ENCODE measurements at places on chromosomes 11 and 22.

DNA sequence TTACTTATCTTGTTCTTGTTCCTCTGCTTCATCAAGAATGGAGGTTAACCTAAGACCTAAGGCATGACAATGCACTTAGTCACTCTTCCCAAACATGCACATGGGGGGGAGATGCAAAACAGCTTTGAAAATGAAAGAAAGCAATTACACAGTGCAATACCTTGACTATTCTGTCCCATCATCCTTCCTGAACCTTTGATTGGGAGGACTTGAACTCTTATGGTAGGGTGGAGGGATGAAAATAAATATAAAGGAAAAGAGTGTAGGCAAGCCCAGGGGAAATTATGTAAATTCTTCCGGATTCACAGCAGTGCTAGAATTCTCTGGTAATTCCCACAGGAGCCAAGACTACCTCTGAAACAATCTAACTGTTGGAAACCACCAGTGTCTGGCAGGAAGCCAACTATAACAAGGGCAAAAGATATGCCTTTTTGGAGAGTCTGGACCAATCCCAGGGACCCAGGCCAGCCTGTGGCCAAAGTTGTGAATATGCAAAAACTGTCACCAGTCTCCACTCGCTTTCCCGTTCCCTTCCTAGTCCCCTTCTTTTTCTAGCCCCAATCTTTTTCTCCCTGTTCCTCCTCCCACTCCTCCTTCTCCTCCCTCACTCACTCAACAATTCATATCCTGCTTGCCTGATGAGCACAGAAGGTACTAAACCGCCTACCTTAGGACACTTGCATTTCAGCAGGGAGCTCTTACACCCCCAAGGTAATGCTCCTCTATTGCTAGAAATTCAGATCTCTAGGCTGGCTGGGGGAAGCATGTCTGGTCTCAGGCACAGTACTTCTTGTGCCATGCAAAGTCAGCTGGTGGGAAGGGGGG is 2.5 kb upstream of the RCN1 start:
- DNase-seq: peak; percentile 72

- no peak for DNase-seq
Observed at GRCh38 chr22:35766654-35767580, 49.2 kb downstream of the APOL5 start.

GRCh38 chr11:15618583-15619032 is 503.9 kb downstream of the INSC start:
- DNase-seq: no peak

DNA sequence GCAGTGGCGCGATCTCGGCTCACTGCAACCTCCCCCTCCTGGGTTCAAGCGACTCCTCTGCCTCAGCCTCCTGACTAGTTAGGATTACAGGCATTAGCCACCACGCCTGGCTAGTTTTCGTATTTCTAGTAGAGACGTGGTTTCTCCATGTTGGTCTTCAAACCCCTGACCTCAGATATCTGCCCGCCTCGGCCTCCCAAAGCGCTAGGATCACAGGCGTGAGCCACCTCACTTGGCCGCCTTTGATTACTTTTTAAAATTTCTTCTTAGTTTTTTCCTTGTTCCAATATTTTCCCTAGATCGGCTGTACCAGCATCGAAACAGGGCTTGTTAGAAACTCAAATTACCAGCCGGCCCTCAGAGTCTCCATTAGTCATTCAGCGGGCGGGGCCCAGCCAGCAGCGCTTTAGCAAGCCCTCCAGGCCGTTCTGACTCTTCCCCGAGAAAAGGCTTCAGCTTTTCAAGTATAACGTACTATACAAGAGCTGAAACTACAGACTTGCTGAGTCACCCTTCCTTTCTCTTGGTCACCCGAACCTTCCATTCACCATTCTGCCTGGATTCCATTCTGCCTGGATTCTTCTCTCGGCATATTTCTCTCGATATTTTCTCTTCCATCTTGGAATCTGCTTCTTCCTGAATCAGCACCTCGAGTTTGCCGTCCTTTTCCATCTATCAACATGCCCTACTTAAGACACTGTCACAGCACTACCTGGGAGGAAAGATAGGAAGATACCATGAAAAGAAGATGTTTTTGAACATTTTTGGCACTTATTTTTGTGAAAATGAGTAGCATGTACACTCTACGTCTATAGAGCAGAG is 6.7 kb upstream of the CAPRIN1 start:
- no peak for DNase-seq

- DNase-seq: no peak
Observed at GRCh38 chr22:30743257-30744020, 48.8 kb downstream of the OSBP2 start.

GRCh38 chr11:89182773-89183518 is 5.3 kb downstream of the TYR start:
- DNase-seq: no peak
